ENCODE measurements at places on chromosomes 4 and X. TPM values are rescaled to one million over a fixed set of nuclear protein-coding genes. Genes with fewer than 3 reads are reported as not detected.

DNA sequence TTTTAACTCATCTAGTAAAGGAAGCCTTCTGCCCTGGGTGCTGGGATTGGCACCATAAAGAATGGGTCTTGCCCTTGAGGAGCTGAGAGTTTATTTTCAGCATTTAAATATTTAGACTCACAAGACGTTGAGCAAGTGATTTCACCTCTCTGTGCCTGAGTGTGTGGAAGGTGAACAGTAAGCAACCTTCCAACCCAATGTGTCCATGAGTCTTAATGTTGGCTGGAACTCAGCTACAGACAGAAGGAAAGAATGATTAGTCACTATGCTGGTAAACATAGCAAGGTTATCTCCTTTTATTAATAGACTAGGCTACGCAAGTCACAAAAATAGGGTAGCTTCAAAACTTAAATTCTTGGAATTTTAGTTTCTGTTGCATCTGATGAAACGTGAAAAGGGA is 277.4 kb upstream of the GATB start:
- no peak for DNase-seq

GRCh38 chr4:148420397-148420796 is 21.8 kb downstream of the NR3C2 start:
- no peak for DNase-seq

DNA sequence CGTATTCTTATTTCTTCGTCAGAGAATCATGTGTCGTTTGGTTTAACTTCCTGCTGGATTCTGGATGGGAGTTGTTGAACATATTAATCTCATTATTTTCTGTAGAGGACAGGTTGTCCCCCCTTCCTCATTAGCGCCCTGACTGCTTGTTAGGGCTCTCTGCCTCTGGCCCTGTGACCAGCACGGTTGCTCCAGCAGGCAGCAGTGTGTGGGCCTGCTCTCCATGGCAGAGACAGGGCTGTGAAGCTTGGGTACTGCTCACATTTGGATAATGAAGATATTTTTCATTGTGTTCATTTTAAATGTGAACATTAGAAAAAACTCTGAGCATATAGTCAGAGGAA is 102.7 kb downstream of the KLHL8 start:
- DNase-seq = no peak

GRCh38 chrX:99073551-99073950 is 1336.5 kb downstream of the PCDH19 start:
- no peak for DNase-seq

DNA sequence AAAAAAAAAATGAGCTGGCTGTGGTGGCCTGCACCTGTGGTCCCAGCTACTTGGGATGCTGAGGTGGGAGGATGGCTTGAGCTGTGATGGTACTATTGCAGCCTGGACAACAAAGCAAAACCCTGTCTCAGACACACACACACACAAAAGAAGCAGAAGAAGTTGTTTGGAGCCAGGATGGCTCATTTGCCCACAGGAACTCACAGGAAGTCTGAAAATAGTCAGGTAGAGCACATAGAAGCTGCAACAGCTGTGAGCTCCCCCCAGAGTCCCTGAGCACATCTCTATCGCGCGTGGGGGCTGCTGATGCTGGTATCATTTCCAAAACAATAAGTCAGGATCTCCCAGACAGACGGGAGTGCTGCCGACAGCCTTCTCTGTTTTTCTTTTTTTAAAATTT is 13.4 kb upstream of the DHRSX start:
- no peak for DNase-seq

GRCh38 chr4:42197341-42197740 is 44.9 kb upstream of the BEND4 start:
- DNase-seq = no peak

- DNase-seq = no peak
These were observed 103.5 kb upstream of the PPARGC1A start for GRCh38 chr4:23993373-23993772.

GRCh38 chr4:119206178-119206577 is 6.3 kb upstream of the USP53 start:
- no peak for DNase-seq

DNA sequence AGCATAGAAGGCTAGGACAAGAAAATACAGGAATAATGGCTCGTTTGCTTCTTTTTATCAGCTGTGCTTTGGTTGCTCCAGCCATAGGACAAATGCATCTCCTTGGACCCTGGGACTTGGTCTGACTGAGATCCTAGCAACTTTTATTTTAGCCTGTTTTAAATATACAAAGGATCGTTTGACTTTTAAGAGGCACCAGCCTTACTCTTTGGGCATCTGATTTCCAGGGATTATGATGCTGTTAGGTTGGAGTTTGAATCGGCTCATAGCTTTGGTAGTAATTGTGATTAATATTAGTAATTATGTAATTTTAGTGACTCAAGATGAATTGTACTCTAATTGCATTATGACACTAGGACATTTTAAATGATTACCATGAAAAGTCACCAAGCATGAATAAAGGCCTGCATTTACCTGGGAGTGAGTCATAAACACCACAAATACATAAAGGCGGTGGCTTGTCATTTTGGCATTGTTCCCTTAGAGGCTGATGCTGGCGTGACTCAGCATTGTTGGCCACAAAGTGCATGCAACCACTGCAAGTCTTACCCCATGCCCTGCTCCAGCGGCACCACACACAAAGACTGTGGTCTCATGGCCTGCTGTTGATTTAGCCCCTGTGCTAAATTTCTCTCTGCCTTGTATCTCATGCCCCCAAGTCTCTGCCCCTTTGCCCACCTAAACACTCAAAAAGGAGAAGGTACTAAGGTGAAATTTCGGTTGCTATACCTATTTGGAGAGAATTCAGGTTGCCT is 12.4 kb downstream of the GPAT3 start:
- peak; percentile 48 for DNase-seq

GRCh38 chr4:11881364-11881763 is 452.7 kb upstream of the HS3ST1 start:
- DNase-seq = no peak

BMX gene
- total RNA-seq = 1.6 TPM

PABPC1L2B gene
- total RNA-seq = not detected

GLRB gene
- 10.6 TPM for total RNA-seq

FAM236A gene
- total RNA-seq = not detected

All from left cardiac atrium (tissue), 4 donors.